ENCODE measurements at places on chromosomes 3 and 15. TPM values are rescaled to one million over a fixed set of nuclear protein-coding genes. Genes with fewer than 3 reads are reported as not detected.

The PPIP5K1 gene
- total RNA-seq: 60.0 TPM

The DLL4 gene
- 0.33 TPM for total RNA-seq

DNA sequence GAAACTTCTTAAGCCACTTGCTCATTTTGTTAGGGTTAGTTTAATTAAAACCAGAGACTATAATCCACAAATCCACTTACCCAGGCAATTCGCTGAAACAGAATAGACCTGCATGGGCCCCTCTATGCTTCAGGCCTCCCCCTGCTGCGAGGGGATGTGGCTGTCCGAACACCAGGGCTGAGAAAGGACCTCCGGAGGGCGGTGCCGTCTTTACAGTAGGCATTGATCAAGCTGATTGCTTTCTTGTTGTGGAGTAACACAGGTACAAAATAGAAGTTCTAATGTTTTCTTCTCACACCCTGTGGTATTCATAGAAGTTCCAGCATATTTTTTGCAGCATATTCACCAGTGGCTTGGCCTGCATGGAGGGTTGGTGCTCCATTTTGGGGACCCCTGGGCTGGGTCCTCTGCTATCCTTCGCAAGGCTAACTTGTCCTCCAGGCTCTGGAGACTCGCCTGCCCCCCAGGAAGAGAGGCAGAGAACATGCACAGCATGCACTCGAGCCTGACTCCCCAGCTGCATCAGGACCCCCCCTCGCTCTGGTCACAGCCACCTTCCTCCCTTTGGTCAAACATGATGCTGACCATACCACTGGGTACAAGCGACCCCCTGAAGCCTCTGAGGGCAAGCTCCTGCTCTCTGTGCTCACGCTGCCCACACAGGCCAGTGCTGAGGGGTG lies 55.3 kb downstream of the TPRA1 start:
- H3K36me3 ChIP-seq: no peaks in the 10 kb centered on the region
- peaks cover 3% of the 10 kb centered on the region for H3K27me3 ChIP-seq
- no peak for DNase-seq
- no peak overlapping the region for H3K4me3 ChIP-seq
- H3K27ac ChIP-seq: no peak overlapping the region
- peaks cover 3% of the 10 kb centered on the region for H3K4me1 ChIP-seq

DNA sequence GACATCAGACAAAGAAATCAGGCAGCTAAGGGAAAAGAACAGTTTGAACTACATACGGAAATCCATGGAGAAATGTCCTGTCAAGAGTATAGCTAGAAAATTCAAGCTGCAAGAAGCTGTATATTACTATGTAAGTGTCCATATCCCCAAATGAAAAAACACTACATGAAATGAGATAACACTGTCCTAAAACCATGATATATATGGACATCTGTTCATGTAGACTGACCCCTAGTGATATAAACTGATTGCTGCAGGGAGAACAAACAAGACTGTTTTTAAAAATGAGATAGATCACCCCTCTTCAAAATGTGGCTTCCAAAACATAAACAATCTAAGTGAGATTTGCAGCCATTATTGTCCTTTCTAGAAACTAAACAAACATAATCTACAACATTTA lies 985.6 kb downstream of the EPHA3 start:
- no peak overlapping the region for H3K4me3 ChIP-seq
- H3K36me3 ChIP-seq: no peaks in the 10 kb centered on the region
- no peaks in the 10 kb centered on the region for H3K27me3 ChIP-seq
- no peaks in the 10 kb centered on the region for H3K4me1 ChIP-seq
- DNase-seq: no peak
- H3K27ac ChIP-seq: no peak overlapping the region

The CSPG4 gene
- not detected for total RNA-seq

The FSIP1 gene
- 0.37 TPM for total RNA-seq

The MEX3B gene
- total RNA-seq: 1.1 TPM

DNA sequence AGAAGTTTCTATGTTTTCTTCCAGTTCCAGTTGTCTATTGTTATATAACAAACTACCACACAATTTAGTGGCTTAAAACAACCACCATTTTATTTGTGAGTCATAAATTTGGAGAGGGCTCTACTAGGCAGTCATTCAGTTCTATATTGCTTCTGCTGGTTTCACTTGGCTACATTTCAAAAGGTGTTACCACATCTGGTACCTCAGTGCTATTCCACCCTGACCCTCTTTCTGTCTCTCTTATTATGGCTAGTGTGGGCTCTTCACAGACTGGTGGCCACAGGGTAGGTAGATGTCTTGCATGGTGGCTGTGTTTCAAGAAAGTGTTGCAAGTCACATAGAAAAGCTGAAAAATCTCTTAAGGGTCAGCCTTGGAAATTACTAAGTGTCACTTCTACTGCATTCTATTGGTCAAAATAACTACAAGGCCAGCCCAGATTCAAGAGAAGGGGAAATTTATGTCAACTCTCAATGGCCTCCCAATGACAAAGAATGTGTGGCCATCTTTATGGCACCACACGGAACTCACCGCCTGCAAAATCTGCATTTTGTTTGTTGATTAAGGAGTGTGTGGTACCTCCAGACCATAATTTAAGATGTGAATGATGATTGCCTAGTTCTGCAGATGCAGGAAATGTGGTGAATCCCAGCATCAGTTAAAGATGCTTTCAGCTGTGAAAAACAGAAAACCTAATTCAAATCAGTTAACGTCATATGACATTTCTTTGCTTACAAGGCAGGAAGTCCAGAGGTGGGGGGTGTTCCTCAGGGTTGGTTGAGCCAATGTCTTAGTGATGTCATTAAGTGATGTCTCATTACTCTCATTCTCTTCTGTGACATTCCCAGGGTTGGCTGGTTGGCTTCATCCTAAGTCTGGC lies 105.8 kb upstream of the RASGRP1 start:
- no peaks in the 10 kb centered on the region for H3K36me3 ChIP-seq
- DNase-seq: peak; percentile 91
- no peaks in the 10 kb centered on the region for H3K27me3 ChIP-seq
- H3K4me1 ChIP-seq: peaks cover 80% of the 10 kb centered on the region

- H3K4me1 ChIP-seq: no peaks in the 10 kb centered on the region
- H3K27me3 ChIP-seq: no peaks in the 10 kb centered on the region
Observed at GRCh38 chr3:62094461-62094860, 278.9 kb downstream of the FEZF2 start.

The FBXW12 gene
- 0.14 TPM for total RNA-seq

The LNP1 gene
- 2.6 TPM for total RNA-seq

The CCR2 gene
- 6.8 TPM for total RNA-seq

The ACP3 gene
- not detected for total RNA-seq

DNA sequence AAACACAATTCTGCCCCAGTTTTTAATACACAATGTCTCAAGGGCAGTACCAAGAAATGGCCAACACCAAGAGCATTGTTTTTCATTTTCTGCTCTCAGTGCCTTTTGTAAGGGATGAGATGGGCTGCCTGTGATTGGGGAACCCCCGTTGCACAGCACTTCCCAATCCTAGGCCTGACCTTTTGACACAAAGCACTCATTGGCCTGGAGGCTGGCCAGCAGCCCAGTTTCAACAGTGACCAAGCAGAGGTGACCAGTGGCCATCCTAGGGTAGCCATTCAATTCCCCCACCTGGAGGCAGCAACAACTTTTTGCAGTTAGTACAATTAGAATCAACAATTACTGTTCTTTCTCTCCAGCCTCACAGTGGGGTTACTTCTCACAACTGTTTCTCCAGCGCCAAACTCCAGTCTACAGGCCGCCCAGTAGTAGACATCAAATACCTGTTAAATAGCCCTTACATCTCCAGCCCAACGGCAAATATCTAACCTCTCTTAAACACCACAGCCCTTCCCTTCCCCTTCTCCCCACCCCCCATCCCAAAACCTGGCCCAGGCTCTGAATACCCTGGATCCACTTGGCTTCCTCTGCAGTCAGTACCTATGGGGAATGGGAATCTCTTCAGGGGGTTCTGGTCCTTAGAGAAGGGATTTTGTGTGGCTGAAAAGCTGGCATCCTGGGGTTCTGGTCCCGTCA lies 8.9 kb upstream of the LRRC2 start:
- peaks cover 2% of the 10 kb centered on the region for H3K4me1 ChIP-seq
- no peak for DNase-seq
- H3K36me3 ChIP-seq: no peaks in the 10 kb centered on the region
- peaks cover 14% of the 10 kb centered on the region for H3K27me3 ChIP-seq

- no peak for DNase-seq
- no peak overlapping the region for H3K4me3 ChIP-seq
- no peaks in the 10 kb centered on the region for H3K36me3 ChIP-seq
- peaks cover 12% of the 10 kb centered on the region for H3K4me1 ChIP-seq
Observed at GRCh38 chr15:59420986-59421618, 16.9 kb upstream of the FAM81A start.

DNA sequence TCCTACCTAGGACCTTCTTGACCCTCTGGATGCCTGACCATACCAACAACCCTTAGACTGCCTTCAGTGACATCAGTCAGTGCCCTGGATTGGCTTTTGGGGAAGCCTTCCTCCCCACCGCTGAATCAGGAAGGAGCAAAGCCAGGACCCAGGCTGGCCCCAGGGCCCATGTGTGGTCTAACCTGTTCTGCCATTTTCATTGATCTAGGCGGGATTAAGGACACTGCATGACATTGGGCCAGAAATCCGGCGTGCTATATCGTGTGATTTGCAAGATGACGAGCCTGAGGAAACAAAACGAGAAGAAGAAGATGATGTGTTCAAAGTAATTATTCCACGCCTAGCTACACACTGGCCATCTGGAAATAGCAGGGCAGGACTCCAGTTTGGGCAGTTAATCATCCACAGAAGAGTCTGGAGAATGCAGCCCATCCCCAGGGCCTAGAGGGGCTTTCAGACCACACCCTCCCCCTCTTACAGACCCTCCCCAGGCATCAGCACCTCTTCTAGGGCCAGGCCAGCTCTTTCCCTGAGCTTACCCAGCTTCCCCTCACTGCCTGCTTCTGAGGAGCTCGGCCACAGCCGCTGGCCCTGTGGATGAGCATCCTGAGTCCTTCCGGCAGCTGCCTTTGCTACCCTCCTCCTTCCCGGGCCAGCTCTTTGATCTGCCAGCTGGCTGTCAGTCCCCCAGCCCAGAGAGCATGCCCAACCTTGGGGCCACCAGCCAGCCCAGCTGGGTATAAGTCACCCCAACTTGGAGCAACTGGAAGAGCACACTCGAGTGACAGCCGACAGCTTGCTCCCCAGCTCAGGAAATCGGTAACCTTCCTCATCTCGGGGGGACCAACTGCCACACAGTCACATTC lies 45.9 kb downstream of the CHDH start:
- no peaks in the 10 kb centered on the region for H3K4me1 ChIP-seq
- no peak overlapping the region for H3K4me3 ChIP-seq
- DNase-seq: no peak
- no peaks in the 10 kb centered on the region for H3K36me3 ChIP-seq
- no peak overlapping the region for H3K27ac ChIP-seq
- H3K27me3 ChIP-seq: peaks cover 6% of the 10 kb centered on the region

GRCh38 chr3:128367761-128368160 lies 98.9 kb downstream of the DNAJB8 start:
- no peaks in the 10 kb centered on the region for H3K36me3 ChIP-seq
- no peak overlapping the region for H3K4me3 ChIP-seq
- no peak overlapping the region for H3K27ac ChIP-seq
- peaks cover 5% of the 10 kb centered on the region for H3K4me1 ChIP-seq
- H3K27me3 ChIP-seq: no peaks in the 10 kb centered on the region

GRCh38 chr3:82610236-82610635 lies 848.8 kb upstream of the GBE1 start:
- no peak overlapping the region for H3K4me3 ChIP-seq
- no peak for DNase-seq
- no peaks in the 10 kb centered on the region for H3K4me1 ChIP-seq
- H3K27ac ChIP-seq: no peak overlapping the region

The CRYGS gene
- total RNA-seq: 4.4 TPM

GRCh38 chr15:48282216-48282615 lies 49.0 kb upstream of the DUT start:
- H3K36me3 ChIP-seq: no peaks in the 10 kb centered on the region
- H3K27me3 ChIP-seq: peaks cover 12% of the 10 kb centered on the region
- no peak overlapping the region for H3K4me3 ChIP-seq
- H3K27ac ChIP-seq: no peak overlapping the region
- H3K4me1 ChIP-seq: peaks cover 5% of the 10 kb centered on the region

The ACOX2 gene
- total RNA-seq: not detected

- H3K4me1 ChIP-seq: peaks cover 2% of the 10 kb centered on the region
- H3K4me3 ChIP-seq: no peak overlapping the region
- H3K27ac ChIP-seq: no peak overlapping the region
- H3K36me3 ChIP-seq: no peaks in the 10 kb centered on the region
Observed at GRCh38 chr3:71744738-71745137, 8.9 kb upstream of the GPR27 start.

DNA sequence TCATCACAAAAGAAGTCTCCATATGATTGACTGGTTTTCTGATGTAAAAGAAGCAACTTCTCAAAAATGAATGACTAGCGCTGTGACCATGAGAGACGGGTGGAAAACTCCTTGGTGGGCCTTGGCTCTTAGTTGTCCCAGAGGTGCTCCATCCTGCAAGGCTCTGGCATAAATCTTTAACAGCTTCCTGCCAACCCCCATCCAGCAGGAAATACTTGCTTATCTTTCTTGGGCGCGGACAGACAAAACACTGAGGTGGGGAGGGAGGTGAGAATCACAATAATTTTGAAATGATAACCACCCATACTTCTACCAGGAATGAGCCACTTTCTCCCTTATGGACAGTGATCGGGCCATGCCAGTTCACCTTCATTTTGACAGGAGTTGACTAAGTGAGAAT lies 128.6 kb downstream of the STT3B start:
- DNase-seq: peak; percentile 53
- H3K4me3 ChIP-seq: no peak overlapping the region

DNA sequence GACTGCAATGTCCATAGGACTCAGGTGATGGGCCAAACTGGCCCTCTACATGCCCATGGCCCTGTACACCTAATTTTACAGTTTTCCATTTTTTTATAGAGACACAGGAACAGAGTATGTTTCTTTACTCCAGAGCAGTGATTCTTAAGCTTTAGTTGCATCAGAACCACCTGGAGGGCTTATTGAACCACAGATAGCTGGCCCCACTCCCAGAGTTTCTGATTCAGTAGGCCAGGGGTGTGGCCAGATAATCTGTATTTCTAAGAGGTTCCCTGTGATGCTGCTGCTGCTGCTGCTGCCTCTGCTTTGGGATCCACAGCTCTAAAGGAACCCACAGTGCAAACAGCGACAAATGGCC lies 5.1 kb downstream of the RBP1 start:
- peaks cover 5% of the 10 kb centered on the region for H3K4me1 ChIP-seq
- DNase-seq: no peak
- H3K4me3 ChIP-seq: no peak overlapping the region
- H3K36me3 ChIP-seq: no peaks in the 10 kb centered on the region

GRCh38 chr3:124818398-124819091 lies 68.6 kb downstream of the ITGB5 start:
- no peak for DNase-seq
- no peaks in the 10 kb centered on the region for H3K36me3 ChIP-seq
- no peak overlapping the region for H3K27ac ChIP-seq
- H3K4me3 ChIP-seq: no peak overlapping the region
- H3K27me3 ChIP-seq: peaks cover 14% of the 10 kb centered on the region

- peaks cover 32% of the 10 kb centered on the region for H3K4me1 ChIP-seq
- no peak overlapping the region for H3K27ac ChIP-seq
- no peak overlapping the region for H3K4me3 ChIP-seq
Observed at GRCh38 chr3:32946973-32947788, 4.3 kb upstream of the CCR4 start.

The TEX55 gene
- not detected for total RNA-seq

The ZNF385D gene
- not detected for total RNA-seq

Measured in activated CD4-positive, alpha-beta T cell treated with anti-CD3 and anti-CD28 coated beads, Interleukin-2, amount 10 ng/mL, durations not matched to agents 24 days and 14 days (primary cell).